ENCODE measurements at places on chromosomes 5 and 9.

DNA sequence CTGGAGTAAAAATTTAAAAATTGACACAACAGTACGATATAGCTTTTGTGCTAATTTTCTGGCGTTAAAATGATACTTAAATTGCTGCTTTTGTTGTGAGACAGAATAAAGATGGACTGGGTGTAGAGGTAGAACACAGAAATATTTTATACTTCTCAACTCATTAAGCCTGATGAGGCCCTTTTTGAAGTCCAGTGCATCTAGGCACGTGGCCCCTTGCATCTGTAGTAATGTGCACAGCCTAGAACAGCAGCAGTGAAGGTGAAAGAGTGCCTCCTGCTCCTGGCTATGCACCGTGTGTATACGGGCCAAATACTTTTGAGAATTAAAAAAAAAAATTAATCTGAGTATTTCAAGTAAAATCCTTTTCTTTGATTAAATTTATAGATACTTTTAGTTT lies 115.6 kb downstream of the XRCC4 start:
- DNase-seq, result no peak

GRCh38 chr9:114184866-114185265 lies 29.5 kb downstream of the COL27A1 start:
- no peak for DNase-seq

- no peak for DNase-seq
Observed at GRCh38 chr9:75712700-75713099, 177.8 kb upstream of the PCSK5 start.

- DNase-seq, result no peak
Observed at GRCh38 chr5:57635146-57635777, 152.7 kb upstream of the ACTBL2 start.

GRCh38 chr9:135925496-135926133 lies 18.3 kb upstream of the CAMSAP1 start:
- no peak for DNase-seq

- no peak for DNase-seq
Observed at GRCh38 chr9:21965401-21965951, 28.7 kb downstream of the CDKN2A start.

DNA sequence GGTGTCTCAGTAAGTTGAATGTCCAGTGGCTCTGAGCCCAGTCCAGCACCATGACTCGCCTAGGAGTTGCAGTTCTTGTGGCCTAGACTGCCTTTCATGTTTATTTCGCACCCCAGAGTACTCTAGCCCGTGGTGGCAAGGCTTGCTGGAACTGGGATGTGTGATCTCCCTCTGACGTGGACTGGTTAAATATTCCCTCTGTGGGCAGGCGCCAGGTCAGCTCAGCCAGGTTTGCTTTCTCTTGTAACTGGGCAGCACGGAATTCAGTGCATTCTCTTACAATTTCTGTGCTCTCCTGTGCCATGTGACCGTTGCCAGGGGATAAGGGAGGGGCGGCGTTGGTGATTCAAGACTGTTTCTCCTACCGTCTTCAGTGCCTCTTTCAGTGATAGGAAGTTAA lies 270.8 kb downstream of the KDM4C start:
- no peak for DNase-seq

- no peak for DNase-seq
Observed at GRCh38 chr9:95605816-95606488, 89.2 kb upstream of the PTCH1 start.

DNA sequence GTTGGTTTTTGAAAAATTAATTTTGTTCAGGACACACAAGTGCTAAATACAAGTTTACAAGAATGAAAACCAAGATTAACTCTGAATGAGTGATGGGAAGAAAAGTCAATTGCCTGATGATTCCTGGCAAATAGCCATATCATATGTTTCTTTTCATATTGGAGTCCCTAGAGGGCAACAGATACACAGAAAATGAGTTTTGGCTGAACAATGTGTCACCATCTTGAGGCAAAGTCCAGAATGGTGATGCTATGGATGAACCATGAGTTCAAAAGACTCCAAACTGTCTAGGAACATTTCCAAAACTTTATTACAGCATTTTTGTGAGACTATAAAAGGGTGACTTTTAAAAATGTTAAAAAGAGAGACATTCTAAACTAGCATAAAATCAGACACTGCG lies 382.9 kb downstream of the TMEM161B start:
- no peak for DNase-seq

DNA sequence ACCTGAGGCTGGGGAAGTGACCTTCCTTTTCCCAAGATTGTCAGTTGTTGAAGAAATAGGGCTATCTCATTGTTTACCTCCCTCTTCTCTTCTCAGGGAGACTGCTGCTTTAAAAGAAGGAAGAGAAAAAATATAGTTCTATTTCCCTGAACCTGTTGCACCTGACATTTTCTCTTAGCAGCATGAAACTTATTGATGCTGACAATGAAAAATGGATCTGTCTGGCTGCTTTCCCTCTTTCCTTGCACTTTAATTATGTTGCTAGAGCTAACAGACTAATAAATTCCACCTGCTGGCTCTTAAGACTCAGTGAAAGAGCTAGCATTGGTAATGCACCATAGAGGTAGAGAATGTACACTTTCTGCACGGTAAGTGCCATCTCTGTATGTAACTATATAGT lies 6.2 kb upstream of the CKMT2 start:
- DNase-seq, result no peak

DNA sequence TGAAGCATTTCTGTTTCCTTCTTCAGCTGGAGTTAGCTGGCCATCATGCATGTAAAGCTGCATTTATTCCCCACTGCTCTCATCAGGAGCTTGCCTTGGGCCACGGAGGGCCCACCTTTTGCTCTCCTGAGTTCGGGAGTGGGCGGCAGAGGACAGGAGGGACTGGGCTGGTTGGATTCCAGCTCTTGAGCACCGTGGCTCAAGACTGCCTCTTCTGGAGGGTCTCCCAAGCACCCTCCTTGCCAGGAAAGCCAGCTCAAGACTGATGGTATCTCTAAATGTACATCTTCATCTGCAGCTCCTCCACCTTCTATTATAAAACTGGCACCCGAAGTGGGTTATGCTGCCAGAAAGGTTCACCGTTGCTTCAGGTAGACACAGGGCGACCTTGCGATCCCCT lies 399.6 kb upstream of the IRX1 start:
- DNase-seq, result no peak

DNA sequence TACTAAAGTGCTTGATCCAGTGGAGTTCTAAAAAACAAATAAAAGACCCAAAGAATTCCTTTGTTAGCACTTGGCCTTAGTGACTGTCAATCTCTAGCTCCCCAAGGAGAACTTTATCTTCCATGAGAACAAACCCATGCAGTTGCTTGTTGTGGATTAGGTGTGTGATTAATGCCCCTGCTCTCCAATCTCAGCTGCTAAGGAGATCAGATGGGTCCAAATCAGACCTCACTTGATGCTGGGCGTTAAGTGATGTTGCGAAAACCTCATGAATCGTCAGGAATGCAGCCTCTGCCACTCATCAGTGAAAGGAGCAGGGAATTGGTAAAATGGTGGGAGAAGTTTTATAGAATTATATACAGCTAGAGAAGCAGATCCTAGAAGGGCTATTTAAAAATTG lies 133.7 kb downstream of the DMAC1 start:
- DNase-seq, result no peak

GRCh38 chr5:89128906-89129625 lies 246.1 kb upstream of the MEF2C start:
- DNase-seq, result no peak

DNA sequence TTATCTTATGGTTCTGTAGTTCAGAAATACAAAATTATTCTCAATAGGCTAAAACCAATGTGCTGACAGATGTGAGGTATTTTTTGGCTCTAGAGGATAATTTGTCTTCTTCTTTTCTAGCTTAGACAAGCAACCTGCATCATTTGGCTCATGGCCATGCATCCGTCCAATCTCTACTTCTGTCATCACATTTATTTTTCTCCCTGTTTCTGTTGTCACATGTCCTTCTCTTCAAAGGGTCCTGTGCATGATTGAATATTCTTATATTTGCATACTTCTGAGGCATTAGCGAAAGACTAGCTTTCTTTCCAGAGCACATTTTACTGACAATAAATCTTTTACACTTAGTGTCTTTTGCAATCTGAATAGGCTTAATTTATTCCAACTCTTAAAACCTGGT lies 564.7 kb downstream of the CDH10 start:
- DNase-seq, result no peak

- DNase-seq, result no peak
Observed at GRCh38 chr9:125889112-125889475, 141.9 kb downstream of the PBX3 start.

- no peak for DNase-seq
Observed at GRCh38 chr5:100273846-100274580, 261.2 kb upstream of the FAM174A start.

DNA sequence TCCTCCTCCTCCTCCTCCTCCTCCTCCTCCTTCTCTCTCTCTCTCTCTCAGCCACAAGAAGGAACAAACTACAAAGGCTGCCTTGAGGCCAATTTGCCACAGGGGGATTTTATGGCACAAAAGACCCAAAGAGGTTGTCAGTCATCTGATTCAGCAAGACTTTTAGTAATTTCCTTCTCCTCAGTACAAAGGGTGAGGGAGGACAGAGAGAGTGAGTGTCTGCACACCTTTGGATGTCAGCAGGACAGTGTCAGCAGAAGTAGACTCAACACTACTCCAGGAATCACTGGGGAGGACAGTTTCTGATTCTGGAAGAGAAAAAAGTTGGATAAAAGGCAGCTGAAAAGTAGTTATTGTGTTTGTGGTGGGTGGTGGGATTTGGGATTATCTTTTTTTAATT lies 13.6 kb downstream of the TIMD4 start:
- no peak for DNase-seq
